ENCODE measurements at places on chromosomes 5 and 9. TPM values are rescaled to one million over a fixed set of nuclear protein-coding genes. Genes with fewer than 3 reads are reported as not detected.

The TTC16 gene
- total RNA-seq = 0.93 TPM

The GRXCR2 gene
- total RNA-seq = not detected

The PPP3R2 gene
- 2.2 TPM for total RNA-seq

The ZNF883 gene
- total RNA-seq = 10.8 TPM
